ENCODE measurements at places on chromosomes 7 and 10.

GRCh38 chr7:94417306-94417705 is 22.6 kb downstream of the COL1A2 start:
- no peak for DNase-seq
- H3K27ac ChIP-seq, result no peak overlapping the region
- H3K27me3 ChIP-seq, result peaks cover 2% of the 10 kb centered on the region
- H3K4me1 ChIP-seq, result no peaks in the 10 kb centered on the region

GRCh38 chr7:101108330-101108857 is 18.5 kb upstream of the SERPINE1 start:
- H3K4me1 ChIP-seq, result no peaks in the 10 kb centered on the region
- no peaks in the 10 kb centered on the region for H3K36me3 ChIP-seq
- H3K27me3 ChIP-seq, result peaks cover 19% of the 10 kb centered on the region
- H3K27ac ChIP-seq, result no peak overlapping the region
- H3K4me3 ChIP-seq, result no peak overlapping the region
- no peak for DNase-seq

GRCh38 chr7:149284850-149285585 is 23.0 kb downstream of the ZNF783 start:
- H3K27ac ChIP-seq, result peak overlapping the region; percentile 84
- no peaks in the 10 kb centered on the region for H3K27me3 ChIP-seq
- peak; percentile 95 for DNase-seq
- H3K4me3 ChIP-seq, result peak overlapping the region; percentile 85
- H3K36me3 ChIP-seq, result peaks cover 8% of the 10 kb centered on the region

DNA sequence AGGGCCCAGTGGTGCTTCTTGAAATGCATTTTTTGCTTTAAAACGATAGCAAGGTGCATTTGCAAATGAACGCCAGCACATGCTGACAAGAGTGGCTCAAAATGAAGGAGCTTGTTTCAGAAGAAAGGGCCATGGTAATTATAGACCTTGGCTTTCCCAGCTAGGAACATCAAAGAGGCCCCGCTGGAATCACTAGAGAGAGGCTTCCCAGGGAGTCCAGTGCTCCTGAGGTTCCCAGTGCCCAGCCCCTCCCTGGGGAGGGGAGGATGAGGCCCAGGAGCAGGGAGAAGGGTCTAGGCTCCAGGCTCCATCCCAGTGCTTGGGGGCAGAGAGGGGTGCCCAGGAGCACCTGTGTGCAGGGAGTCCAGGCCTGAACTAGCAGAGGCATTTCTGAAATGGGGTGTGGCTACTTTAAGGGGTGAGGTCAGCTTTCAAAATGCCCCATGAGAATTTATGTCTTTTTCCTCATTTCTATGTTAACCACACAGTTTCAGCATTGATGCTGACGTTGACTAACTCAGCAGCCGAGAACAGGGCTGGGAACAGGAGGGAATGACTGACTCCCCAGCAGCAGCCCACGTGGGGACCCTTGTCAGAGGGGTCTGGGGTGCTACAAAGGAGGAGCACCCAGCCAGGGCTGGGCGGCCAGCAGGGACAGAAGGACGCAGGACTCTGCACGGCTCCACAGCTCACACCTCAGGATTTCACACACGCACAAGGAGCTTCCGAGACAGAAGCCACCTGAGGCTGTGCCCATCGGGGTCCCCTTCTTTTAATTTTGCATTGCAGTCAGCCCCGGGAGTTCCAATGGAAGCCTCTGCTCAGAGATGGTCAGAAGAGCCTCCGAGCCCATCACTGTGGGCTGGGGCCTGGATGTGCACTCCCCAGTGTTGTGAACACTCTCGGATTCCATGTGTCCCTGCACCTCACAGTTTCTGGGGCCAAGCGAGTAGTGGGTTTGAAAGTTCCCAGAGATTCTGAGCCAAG is 570.2 kb downstream of the PTPRN2 start:
- no peak for DNase-seq
- no peak overlapping the region for H3K27ac ChIP-seq
- no peaks in the 10 kb centered on the region for H3K36me3 ChIP-seq

- DNase-seq, result no peak
- no peak overlapping the region for H3K27ac ChIP-seq
- H3K4me3 ChIP-seq, result no peak overlapping the region
- H3K4me1 ChIP-seq, result peaks cover 16% of the 10 kb centered on the region
Measured at GRCh38 chr10:5869156-5869555, 20.5 kb downstream of the ANKRD16 start.

DNA sequence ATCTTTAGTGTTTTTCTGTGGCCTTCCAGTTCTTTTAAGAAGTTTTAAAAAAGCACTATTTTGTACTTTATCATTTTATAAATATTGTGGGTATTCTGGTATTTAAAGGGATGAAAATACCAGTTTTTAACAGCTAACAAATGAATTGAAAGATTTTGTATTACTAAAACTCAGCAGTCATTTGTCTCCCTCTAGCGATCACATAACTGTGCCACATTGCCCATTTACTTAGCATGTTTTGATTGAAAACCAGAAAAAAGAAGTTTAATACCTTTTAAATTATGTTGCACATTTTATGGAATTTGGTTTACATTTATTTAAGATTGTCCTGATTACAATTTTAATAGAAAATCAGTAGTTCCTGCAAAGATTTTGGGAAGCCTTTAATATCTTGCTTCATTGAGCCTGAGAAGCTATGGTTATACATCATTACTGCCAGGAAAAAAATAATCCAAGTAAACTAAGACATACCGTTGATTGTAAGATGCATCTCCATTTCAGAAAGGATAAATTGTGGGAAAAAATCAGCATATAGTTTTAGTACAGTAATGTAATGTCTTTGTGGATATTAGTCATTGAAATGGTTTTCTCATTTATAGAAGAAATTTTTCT is 34.9 kb downstream of the TAX1BP1 start:
- H3K4me1 ChIP-seq, result peaks cover 11% of the 10 kb centered on the region
- no peak for DNase-seq
- no peak overlapping the region for H3K27ac ChIP-seq
- no peak overlapping the region for H3K4me3 ChIP-seq
- H3K36me3 ChIP-seq, result peaks cover 17% of the 10 kb centered on the region
- H3K27me3 ChIP-seq, result no peaks in the 10 kb centered on the region

DNA sequence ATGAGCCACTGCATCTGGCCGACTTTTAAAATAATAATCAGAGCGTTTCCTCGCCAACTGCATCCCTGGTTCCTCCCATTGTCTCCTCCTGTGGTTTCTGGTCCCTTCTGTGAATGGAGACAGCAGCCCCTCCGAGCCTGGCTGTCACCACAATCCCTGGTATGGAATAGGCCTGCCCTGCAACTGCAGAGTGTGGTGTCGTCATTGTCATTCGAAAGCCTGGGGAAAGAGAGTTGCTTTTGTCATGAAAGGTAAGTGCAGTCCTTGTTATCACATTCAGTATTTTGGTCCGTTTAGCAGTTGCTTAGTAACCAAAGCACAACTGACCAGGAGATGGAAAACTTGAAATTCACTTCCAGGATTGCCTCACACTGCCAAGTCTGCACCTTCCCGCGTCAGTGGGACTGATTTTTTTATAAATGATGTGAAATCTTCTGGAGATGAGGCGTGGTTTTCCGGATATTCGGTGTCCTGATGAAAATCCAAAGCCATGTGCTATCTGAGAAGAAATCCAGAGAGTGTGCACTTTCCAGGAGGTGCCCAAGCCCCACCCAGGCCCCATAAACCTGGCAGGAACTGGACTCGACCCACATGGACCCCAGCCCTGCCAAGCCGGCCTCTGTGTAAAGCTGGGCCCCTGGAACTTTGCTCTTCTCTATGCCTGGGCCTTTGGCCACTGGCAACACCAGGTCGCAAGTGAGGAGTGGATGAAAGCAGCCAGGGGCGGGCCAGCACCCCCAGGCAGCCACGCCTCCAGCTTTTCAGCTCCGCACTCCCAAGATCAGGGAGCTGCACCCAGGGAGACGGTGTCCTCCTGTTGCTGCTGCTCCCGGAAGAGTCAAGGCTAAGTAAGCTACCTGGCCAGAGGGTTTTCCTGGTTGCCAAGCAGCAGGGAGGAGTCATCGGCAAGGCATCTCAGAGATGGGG is 133.7 kb upstream of the SH2B2 start:
- H3K4me1 ChIP-seq, result peaks cover 3% of the 10 kb centered on the region
- no peak overlapping the region for H3K4me3 ChIP-seq
- H3K27me3 ChIP-seq, result no peaks in the 10 kb centered on the region
- peaks cover 11% of the 10 kb centered on the region for H3K36me3 ChIP-seq

DNA sequence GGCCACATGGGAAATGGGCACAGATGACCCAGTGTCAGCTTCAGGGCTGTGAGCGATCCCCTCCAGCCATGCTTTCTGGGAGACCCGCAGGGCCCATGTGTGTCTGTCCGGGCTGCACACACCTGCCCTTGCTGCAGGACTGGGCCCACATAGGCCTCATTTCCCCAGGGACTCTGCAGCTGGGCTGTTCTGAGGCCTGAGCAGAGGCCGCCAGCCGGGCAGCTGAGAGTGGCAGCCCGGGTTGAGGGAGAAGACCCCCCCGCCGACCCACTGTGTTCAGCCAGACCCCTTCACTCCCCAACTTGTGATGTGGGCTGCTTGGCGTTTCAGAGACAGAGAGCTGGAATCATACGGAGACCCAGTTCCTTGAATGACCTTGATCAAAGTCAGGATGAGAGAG is 50.1 kb upstream of the DPYSL4 start:
- H3K27ac ChIP-seq, result no peak overlapping the region
- peaks cover 5% of the 10 kb centered on the region for H3K27me3 ChIP-seq
- no peaks in the 10 kb centered on the region for H3K4me1 ChIP-seq
- no peaks in the 10 kb centered on the region for H3K36me3 ChIP-seq

GRCh38 chr7:7720193-7720592 is 1.8 kb upstream of the RPA3 start:
- no peak overlapping the region for H3K27ac ChIP-seq
- H3K4me3 ChIP-seq, result no peak overlapping the region
- peaks cover 5% of the 10 kb centered on the region for H3K4me1 ChIP-seq
- no peak for DNase-seq

GRCh38 chr7:108454674-108455550 is 1.3 kb downstream of the NRCAM start:
- H3K27ac ChIP-seq, result no peak overlapping the region
- no peaks in the 10 kb centered on the region for H3K36me3 ChIP-seq
- DNase-seq, result no peak

GRCh38 chr10:61078542-61079275 is 134.7 kb upstream of the RHOBTB1 start:
- H3K27me3 ChIP-seq, result peaks cover 2% of the 10 kb centered on the region
- no peak for DNase-seq
- H3K4me1 ChIP-seq, result peaks cover 7% of the 10 kb centered on the region
- no peak overlapping the region for H3K27ac ChIP-seq

- no peaks in the 10 kb centered on the region for H3K27me3 ChIP-seq
- H3K36me3 ChIP-seq, result peaks cover 13% of the 10 kb centered on the region
- no peak for DNase-seq
- no peak overlapping the region for H3K4me3 ChIP-seq
- H3K4me1 ChIP-seq, result no peaks in the 10 kb centered on the region
- H3K27ac ChIP-seq, result no peak overlapping the region
Measured at GRCh38 chr7:75966190-75966961, 28.0 kb downstream of the TMEM120A start.

DNA sequence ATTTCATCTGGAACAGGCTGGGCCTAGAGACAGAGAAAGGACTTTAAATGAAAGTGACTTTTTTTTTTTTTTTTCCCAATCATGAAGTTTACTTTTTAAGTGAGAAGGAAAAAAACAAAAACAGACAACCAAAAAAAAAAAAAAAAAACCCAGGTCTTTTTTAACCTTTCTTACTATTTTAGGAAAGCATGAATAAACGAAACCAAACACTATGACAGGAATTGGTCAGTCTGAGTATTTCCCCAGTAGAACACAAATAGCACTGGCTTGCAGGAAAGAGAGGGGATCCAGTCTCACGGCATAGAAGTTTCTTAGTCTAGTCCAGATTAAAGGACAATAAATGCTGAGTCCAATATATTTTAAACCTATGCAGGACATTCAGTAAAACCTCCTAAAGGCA is 180.5 kb upstream of the CCDC6 start:
- H3K27me3 ChIP-seq, result no peaks in the 10 kb centered on the region
- no peaks in the 10 kb centered on the region for H3K4me1 ChIP-seq
- peaks cover 17% of the 10 kb centered on the region for H3K36me3 ChIP-seq
- H3K4me3 ChIP-seq, result no peak overlapping the region
- no peak overlapping the region for H3K27ac ChIP-seq
- DNase-seq, result no peak

- peaks cover 12% of the 10 kb centered on the region for H3K4me1 ChIP-seq
- no peak for DNase-seq
- H3K27me3 ChIP-seq, result peaks cover 15% of the 10 kb centered on the region
- H3K27ac ChIP-seq, result no peak overlapping the region
- H3K36me3 ChIP-seq, result peaks cover 1% of the 10 kb centered on the region
Measured at GRCh38 chr10:131898713-131899112, 2.1 kb upstream of the PPP2R2D start.

- no peaks in the 10 kb centered on the region for H3K36me3 ChIP-seq
- H3K4me1 ChIP-seq, result peaks cover 4% of the 10 kb centered on the region
- no peak for DNase-seq
- no peak overlapping the region for H3K27ac ChIP-seq
- H3K27me3 ChIP-seq, result peaks cover 3% of the 10 kb centered on the region
Measured at GRCh38 chr10:77037735-77038403, 599.7 kb downstream of the KCNMA1 start.

DNA sequence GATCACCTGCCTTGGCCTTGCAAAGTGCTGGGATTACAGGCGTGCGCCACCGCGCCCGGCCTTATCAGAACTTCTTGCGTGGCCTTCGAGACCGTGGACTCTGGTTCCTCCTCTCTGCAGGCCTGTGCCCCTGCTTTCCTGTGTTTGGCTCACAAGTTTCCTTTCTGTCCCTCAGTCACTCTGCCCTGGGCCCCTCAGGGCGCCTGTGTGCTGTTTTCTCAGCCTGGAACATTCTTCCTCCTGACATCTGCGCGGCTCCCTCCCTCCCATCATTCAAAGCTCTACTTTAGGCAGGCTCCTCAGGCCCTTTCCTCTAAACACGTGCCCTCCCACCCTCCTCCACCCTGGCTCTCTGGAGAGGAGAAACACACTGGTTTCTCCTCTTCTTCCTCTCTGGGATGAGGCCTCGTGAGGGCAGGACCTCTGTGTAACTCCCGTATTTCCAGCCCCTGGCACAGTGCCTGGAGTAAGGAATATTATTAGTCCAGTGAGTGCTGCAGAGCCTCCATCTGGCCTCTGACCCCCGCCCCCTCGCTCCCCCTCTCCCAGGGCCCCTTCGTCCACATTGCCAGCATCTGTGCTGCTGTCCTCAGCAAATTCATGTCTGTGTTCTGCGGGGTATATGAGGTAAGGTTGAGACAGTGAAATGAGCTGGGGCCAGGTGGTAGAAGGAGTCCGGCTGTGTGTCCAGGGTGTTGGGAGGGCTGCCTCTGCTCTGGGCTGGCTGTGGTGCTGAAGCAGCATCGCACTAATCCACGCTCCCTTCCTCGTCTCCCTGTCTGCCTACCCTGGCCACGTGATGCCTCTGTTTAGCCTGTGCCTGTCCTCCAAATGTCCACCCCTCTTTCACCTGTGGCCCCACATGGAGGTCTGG is 7.1 kb downstream of the CLCN1 start:
- no peak overlapping the region for H3K27ac ChIP-seq
- no peak for DNase-seq
- H3K36me3 ChIP-seq, result peaks cover 2% of the 10 kb centered on the region
- peaks cover 33% of the 10 kb centered on the region for H3K4me1 ChIP-seq

- no peak overlapping the region for H3K27ac ChIP-seq
- H3K4me1 ChIP-seq, result no peaks in the 10 kb centered on the region
- no peaks in the 10 kb centered on the region for H3K27me3 ChIP-seq
- no peak overlapping the region for H3K4me3 ChIP-seq
- no peak for DNase-seq
Measured at GRCh38 chr10:127532193-127532592, 16.9 kb upstream of the NPS start.
